ENCODE measurements at places on chromosomes 3 and 15. TPM values are rescaled to one million over a fixed set of nuclear protein-coding genes. Genes with fewer than 3 reads are reported as not detected.

The CELF6 gene
- total RNA-seq, result 0.12 TPM

The PIERCE2 gene
- total RNA-seq, result 4.1 TPM

The GOLGA8O gene
- 0.17 TPM for total RNA-seq

The GP9 gene
- not detected for total RNA-seq

The SNX33 gene
- total RNA-seq, result 11.9 TPM

The CLDN16 gene
- 0.03 TPM for total RNA-seq

The ZBBX gene
- not detected for total RNA-seq
